Inflammatory macrophage (primary cell): ENCODE measurements at places on chromosomes 12 and 14.

DNA sequence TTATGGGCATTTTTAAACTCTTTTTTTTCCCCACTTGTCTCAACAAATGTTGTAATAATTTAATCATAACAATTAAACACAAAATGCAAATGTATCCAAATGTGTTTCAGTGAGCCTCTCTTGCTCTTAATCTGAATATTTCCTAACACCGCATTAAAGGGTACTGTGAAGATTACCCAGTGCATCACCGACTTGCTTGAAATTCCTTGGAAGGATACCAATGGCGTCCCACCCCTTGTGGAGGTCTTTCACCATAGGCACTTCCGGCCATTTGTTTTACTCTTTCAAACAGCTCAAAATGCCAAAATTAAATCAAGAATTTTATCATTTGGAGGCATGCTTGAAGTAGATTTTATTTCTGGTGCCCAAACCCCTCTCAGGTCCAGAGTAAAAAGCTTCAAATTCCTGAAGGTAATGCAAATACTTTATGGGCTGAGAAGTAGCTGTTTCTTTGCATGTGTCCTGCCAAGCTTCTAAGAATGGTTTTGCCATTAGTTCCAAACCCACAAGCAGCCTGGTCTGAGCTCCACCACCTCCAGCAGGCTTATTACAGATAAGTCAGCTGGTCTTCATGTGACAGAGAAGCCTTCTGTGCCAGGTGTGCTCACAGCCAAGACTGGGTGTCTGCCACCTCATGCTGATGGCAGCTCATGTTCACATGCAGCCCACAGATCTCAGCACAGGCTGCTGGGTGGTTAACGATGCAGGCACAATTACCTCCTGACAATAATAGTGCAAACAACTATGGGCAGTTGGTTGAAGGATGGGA lies 16.4 kb upstream of the NUDT4 start:
- no peak for DNase-seq

DNA sequence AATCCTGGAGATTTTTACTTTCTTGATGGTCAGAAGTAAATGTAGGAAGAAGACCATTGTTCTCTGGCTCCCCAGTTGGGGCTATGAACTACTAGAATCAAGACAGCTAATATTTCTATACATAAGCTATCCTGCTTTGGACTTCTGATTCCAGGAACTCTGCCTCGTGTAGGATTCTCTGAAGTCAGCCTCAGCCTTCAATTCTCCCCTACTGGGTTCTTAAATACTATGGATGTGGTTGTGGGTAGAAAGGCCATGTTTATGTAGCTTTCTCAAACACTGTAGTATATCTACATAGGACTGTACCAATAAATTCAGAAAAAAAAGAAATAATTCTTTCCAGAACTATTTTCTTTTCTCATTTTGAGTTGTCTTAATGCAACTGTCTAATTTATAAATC lies 302.5 kb downstream of the ITPR2 start:
- DNase-seq = no peak

GRCh38 chr14:59189091-59189785 lies 771 bp downstream of the DAAM1 start:
- peak; percentile 19 for DNase-seq

GRCh38 chr12:133226690-133227089 lies 9.0 kb downstream of the ANHX start:
- DNase-seq = no peak

DNA sequence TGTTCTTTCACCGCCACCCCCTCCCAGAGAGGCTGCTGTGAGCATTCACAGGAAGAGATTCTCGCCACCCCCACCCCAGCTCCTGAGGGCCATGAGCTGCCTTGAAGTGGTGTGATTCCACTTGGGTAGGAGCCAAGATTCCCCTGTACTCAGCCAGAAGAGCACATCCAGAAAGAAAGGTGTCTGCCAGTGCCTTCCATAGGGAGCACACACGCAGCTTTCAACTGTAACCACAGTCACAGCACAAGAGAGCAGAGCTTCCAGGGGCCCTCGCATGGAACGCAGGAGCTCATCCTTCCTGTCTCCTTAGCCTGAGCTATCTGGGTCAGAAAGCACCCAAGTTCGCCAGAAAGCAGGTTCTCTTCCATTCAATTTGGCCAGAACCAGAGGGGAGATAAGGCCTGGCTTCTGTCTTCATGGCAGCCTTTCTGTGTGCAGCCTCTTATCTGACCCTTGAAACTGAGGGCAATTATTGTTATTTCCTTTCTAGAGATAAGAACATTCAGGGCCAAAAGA lies 66.6 kb upstream of the SCN8A start:
- DNase-seq = no peak

GRCh38 chr12:122187466-122187865 lies 4.5 kb downstream of the LRRC43 start:
- no peak for DNase-seq

DNA sequence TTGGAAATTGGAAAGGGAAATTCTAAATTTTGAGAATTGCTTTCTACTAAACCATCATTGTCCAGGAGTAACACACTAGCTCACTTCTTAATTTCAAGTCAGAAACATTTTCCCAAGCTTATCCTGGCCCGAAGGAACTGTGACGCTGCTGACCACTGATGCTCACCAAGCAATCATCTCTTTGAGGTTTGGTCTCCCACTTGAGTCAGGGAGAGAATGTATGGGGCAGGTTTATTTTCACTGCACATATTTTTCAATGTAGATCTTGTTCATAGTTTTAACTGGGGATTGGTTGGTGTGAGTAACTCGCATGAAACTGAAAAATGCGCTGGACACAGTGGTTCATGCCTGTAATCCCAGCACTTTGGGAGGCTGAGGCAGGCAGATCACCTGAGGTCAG lies 12.9 kb upstream of the RNASE10 start:
- DNase-seq = no peak

DNA sequence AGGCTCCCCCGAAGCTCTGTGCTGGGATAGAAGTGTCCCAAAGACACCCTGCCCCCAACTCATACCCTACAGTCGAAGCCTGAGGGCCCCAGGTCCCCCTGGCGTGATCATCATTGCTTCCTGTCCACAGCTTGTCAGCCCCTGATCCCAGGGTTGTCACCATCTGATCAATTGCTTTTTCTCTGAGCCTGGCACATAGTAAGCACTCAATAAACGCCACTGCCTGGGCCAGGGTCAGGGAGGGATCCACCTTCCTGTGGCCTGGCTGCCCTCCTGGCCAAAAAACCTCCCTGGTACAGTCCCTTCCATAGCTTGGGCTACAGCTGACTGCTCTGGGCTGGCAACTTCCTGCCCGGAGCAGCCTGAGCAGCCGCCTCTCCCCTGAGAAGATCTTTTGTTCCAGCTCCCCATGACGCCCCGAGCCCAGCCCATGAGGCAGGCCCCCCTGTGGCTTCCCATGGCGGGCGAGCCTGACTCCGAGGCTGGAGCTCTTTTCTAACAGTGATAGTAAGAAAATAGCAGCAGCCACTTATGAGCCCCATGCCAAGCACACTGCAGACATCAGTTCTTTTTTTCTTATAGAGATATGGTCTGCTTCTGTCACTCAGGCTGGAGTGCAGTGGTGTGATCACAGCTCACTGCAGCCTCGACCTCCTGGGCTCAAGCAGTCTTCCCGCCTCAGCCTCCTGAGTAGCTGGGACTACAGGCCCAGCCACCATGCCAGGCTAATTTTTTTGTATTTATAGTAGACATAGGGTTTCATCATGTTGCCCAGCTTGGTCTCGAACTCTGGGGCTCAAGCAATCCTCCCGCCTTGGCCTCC lies 6.5 kb downstream of the SH2B3 start:
- no peak for DNase-seq

- DNase-seq = no peak
Measured at GRCh38 chr12:132522592-132523380, 32.8 kb downstream of the FBRSL1 start.

DNA sequence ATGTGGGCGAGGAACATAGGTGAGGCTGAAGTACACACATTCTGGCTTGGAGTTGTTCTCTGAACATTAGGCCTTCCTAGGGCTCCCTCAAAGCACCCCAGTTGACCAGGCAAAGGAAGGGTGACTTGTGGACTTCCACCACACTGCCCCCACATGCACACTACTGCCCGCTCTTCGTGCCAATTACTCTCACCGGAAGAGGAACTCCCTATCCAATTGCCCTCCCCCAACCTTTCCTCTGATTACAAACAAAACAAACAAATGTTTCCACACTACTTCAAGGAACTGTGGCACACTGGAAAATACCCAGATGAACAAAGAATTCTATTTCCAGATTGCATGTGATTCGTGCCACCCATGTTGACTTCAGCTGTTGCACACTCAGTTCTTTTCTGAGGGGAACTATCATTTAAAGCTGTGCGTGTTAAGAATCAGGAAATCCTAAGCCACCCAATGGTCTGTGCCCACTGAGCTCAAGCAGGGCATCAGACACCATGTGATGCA lies 139.3 kb downstream of the SSPN start:
- DNase-seq = peak; percentile 98

GRCh38 chr12:32917094-32917611 lies 20.6 kb upstream of the PKP2 start:
- DNase-seq = peak; percentile 54

GRCh38 chr14:22883173-22883976 lies at the start of gene REM2:
TSS of gene REM2 (plus strand) at chr14:22883222. CDS start at chr14:22883288, 66 bp downstream.
- DNase-seq = no peak

DNA sequence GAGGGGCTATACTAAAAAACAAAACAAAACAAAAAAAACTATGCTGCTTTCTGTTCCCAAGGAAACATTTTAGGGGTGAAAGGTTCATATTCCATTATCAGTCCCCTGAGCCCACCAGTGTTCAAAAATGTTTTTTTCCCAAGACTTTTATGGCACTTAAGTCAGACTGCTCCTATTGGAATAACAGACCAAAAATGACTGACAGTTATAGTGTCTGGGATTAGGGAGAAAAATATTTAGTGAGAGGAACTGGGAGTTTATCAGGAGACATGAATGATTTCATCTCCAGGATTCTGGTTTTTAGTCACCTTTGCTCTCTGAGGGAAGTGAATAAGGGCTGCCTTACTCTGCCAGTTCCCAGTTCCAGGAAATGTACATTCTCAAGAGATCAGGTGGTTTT lies 68.0 kb downstream of the PDE3A start:
- DNase-seq = no peak
